Activated CD4-positive, CD25-positive, alpha-beta regulatory T cell treated with anti-CD3 and anti-CD28 coated beads, Interleukin-2, amount 50 U/mL, for 72 hours (primary cell): ENCODE measurements at places on chromosomes 1 and 21.

DNA sequence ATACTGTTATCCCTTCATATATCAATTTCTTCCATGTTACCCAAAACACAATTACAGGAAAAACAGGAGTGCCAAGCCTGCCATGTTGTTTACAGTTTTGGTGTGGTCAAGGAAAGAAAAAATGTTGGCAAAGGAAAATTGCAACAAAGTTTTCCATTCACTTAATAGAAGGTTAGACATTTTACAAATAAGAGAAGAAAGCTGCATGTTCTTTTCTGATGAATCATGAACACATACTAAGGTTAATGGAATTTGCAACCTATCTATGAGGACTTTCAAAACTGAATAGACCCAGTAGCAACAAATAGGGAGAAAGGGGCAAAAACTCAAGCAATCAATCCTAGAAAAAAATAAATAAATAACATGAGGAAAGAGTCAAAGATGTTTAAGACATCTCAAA lies 556.7 kb downstream of the DPYD start:
- no peak for DNase-seq

- no peak for DNase-seq
Measured at GRCh38 chr1:193281894-193282293, 95.5 kb upstream of the B3GALT2 start.

GRCh38 chr1:208251015-208251414 lies 6.8 kb upstream of the PLXNA2 start:
- DNase-seq = no peak

DNA sequence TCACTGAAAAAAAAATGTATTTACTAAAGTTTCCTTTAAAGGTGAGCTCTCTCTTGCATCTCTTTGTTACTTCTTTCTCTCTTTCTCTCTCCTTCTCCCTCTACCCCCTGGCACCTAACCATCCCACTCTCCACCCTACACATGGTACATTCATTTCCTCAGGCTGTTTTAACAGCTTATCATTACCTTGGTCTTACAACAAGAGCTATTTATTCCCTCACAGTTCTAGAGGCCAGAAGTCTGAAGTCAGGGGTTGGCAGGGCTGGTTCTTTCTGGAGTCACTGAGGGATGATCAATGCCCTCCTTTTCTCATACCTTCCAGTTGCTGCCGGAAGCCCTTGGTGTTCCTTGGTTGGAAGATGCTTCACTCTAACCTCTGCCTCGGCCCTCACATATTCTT lies 91.1 kb upstream of the DSCAM start:
- DNase-seq = no peak

GRCh38 chr1:55329091-55329490 lies 113.9 kb upstream of the USP24 start:
- no peak for DNase-seq

DNA sequence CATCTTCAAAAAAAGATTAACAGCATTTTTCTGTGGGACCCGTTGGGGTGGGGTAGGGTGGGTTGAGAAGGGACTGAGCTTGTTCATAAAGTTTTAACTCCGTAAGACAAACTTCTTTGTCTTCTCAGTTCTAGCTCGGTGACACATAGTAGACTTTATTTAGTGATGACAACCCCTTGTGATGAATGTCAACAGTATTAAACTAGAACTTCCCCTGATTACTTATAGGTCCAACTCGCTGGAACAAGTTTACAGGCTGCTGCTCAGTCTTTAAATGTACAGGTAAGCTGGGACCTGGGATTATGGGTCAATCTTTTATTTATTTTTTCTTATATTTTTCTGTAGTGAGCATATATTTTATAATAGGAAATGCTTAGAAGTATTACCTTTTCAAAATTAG lies 148.4 kb downstream of the CD247 start:
- no peak for DNase-seq

- no peak for DNase-seq
Measured at GRCh38 chr1:20353836-20354235, 63.2 kb downstream of the VWA5B1 start.

DNA sequence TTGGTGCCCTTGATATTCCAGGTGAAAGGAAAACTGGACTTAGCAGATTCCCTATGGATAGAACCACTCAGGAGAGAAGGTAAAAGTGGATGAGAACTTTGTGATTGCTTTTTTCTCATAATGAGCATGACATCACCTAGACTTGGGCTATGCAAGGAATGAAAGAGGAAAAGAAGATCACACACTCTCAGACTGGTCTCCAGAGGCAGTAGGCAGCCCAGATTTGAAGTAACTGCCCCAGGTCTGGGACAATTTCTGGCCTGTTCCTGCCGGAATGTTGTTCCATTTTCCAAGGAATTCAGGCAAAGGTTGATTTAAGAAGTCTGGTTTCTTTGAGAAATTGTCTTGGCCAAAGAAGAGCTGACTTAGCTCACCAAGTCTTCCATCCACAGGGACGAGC lies 31.7 kb upstream of the USP24 start:
- DNase-seq = no peak

- DNase-seq = no peak
Measured at GRCh38 chr1:45554198-45554597, 3.6 kb downstream of the AKR1A1 start.

DNA sequence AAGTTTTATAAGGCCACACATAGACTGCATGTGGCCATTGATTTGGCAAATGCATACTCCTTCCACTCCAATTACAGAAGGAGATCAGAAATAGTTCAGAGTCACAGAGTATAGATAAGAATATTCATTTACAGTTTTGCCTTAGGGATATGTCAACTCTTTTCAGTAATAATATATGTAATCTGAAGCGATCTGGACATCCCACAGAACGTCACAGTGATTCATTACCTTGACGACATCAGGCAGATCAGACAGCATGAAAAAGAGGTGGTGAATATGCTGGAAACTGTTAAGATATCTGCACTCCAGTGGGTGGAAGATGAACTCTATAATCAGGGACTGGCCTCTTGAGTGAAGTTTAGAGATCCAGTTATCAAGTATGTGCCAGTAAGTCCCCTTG lies 240.4 kb downstream of the DPYD start:
- DNase-seq = no peak

- DNase-seq = no peak
Measured at GRCh38 chr21:32548978-32549377, 36.3 kb downstream of the TCP10L start.

GRCh38 chr21:31064803-31065202 lies 26.5 kb upstream of the KRTAP19-8 start:
- no peak for DNase-seq

DNA sequence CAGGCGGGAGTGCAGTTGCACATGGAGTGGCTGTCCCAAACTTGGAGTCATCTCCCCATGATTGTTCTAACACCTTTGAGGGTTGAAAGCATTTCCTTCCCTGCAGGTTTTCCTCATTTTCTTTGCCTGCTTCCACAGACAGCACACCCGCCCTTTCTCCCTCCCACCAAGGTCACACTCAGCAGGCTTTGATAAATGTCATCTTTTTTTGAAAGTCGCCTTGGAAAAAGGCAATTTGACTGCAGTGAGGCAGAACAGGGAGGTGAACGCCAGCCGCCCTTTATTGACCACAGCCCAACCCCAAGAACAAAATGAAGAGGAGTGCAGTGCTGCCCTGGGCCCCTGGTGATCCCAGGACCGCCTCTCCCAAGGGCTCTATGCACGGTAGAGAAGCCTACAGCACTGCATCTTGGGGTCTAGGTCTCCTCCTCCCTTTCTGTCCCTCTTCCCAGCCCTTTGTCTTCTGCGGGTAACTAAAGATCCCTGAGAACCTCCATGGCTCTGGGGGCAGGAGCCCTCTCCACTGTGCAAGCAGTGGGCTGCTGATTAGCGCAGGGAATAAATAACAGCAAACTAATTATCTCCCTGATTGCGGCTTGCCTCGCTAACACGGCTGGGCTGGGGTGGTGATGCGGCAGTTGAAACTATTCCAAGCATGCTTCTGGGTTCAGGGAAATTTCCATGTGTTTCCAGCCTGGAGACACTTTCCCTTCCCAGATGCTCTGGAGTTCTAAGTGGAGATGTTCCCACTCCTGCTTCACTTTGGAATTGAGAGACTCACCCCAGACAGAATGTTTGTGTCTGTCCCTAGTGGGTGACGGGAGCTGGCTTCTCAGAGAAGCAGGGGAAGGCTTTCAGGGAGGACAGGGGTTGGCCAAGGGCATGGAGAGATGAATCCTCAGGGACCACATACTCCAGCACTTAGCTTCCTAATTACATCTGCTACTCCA lies 11.8 kb upstream of the AMIGO1 start:
- DNase-seq = no peak

GRCh38 chr21:17795146-17796036 lies 23.8 kb downstream of the C21orf91 start:
- DNase-seq = no peak

DNA sequence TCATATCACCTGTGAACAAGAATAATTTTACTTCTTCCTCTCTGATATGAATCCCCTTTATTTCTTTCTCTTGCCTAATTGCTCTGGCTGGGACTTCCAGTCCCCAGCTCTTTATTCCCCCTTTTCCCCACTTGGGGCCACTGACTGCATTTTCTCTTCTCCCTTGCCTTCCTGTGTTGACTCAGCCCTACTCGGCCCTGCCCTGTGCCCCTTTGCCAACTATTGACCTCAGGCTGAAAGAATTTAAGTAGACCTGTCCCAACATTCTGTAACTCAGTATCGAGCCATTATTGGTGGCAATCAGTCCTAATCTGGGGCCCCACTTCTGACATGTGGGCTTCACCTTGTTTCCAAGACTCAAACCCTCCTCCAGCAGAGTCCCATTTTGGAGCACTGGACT lies 60.6 kb upstream of the STUM start:
- DNase-seq = no peak

DNA sequence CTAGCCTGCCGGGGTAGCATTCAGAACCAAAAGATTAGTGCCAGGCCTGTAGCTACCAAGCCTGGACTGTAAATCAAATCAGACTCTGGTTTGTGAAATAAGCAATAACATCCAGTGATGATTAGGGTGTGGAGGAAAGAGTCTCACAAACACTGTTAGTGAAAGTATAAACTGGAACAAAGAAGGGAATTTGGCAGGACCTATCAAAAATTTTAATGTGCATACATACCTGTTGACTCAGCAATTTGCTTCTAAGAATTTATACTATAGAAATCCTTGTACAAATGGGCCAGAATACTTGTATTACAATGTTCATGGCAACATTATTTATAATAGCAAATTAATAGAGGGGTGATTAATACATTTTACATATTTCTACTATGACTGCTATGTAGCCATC lies 109.8 kb upstream of the WARS2 start:
- DNase-seq = no peak

GRCh38 chr1:109616391-109616790 lies 3.0 kb downstream of the GNAT2 start:
- DNase-seq = no peak

GRCh38 chr21:21662776-21663175 lies 664.6 kb downstream of the NCAM2 start:
- no peak for DNase-seq

GRCh38 chr1:29607236-29607635 lies 370.9 kb downstream of the PTPRU start:
- DNase-seq = no peak

DNA sequence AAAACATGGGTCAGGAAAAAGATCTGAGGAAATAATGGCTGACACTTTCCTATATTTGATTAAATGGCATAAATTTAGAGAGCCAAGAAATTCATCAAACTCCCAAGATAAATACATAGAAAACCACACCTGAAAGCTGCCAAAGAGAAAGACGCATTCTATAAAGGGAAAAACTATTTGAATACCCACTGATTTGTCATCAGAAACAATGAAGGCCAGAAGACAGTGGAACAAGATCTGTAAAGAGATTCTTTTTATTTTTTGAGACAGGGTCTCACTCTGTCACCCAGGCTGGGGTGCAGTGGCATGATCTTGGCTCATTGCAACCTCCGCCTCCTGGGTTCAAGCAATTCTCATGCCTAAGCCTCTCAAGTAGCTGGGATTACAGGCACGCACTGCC lies 17.4 kb downstream of the SDE2 start:
- no peak for DNase-seq

DNA sequence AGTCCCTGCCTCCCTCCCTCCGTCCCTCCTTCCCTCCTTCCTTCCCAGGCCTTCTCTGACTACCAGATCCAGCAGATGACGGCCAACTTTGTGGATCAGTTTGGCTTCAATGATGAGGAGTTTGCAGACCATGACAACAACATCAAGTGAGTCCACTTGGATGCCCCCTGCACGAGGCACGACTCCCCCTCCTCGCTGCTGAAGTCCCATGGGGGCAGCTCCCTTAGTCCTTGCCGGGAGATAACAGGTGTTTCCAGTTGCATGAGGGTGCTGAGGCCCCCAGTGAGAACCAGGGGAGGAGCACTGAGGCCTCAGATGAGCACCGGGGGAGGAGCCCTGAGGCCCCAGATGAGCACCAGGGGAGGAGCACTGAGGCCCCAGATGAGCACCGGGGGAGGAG lies 200.0 kb downstream of the LIPI start:
- no peak for DNase-seq

- no peak for DNase-seq
Measured at GRCh38 chr1:240527086-240527485, 84.9 kb downstream of the GREM2 start.

DNA sequence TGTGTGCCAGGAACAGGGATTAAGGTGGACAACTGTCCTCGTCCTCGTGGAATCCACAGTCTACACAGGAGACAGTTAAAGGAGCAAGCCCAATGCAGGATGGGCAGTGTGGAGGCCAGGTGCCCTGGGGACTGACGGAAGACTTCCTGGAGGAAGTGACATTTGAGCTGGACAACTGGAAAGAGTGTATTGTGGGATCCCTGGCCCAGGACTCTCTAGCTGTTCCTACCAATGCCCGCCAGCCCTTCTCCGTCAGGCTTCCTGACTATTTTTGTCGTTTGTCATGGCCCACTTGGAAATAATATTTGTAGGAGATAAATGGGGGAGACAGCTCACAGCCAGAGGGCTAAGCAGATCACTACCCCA lies 235.3 kb downstream of the TOMM20 start:
- DNase-seq = no peak

DNA sequence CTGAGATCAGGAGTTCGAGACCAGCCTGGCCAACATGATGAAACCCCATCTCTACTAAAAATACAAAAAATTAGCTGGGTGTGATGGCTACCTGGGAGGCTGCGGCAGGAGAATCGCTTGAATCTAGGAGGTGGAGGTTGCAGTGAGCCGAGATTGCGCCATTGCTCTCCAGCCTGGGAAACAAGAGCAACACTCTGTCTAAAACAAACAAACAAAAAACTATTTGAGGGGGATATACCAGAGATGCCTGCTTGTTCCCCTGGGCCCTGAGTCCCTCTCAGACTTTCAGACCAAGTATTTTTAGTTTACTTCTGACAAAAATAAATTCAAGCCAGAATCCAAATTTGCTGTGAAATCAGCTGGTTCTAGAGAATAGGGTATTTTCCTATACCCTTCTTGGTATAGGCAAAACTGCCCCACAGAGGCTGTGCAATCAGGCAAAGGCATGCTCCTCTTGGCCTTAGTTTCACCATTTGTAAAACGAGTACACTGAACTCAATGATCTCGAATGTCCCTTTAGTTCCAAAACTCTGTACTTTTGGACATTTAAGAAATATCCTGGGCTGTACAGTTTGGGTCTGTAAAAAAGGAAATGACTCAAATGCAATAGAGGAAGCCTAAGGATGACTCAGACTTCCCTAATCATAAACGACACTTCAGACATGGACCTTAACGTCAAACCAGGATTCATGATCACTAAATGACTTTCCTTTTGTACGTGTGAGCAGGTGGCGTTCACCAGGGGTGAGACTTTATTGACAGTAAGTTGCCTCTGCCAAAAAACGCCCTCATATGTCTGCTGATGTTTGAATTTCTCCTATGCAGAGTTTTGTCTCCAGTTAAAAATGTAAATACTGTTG lies 16.1 kb downstream of the ENSA start:
- DNase-seq = no peak

- DNase-seq = no peak
Measured at GRCh38 chr1:109976762-109977161, 7.8 kb upstream of the AHCYL1 start.

- DNase-seq = no peak
Measured at GRCh38 chr1:184437291-184437690, 50.5 kb downstream of the C1orf21 start.
